ENCODE measurements at places on chromosomes 2 and 18.
A peak's percentile ranks its signal among the peaks of the same experiment; 100 is the strongest.

GRCh38 chr2:71460595-71461303 is 7.4 kb downstream of the DYSF start:
- peak; percentile 54 for DNase-seq

GRCh38 chr2:105470979-105471378 is 72.1 kb upstream of the FHL2 start:
- DNase-seq: no peak

- no peak for DNase-seq
These were observed 80.7 kb upstream of the RNF152 start for GRCh38 chr18:61973273-61974115.

DNA sequence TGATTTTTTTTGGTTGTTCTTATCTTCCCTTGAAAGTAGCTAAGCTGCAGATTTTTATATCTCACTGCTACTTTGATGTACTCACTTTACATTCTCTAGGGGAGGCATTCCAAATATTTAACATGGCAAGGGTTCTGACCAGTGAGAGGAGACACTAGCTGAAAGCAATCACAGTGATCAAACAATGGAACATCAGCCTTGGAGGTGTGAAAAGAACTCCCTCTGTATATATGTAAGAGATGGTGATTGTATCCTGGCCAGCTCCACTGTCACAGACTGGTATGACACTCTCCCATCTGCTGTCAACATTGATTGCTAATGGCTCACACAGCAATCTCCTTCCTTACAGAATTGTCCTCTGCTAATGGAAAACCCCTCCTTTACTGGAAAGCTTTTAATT is 291.7 kb upstream of the CDH19 start:
- no peak for DNase-seq

GRCh38 chr2:204172145-204172600 is 235.6 kb downstream of the ICOS start:
- DNase-seq: no peak

DNA sequence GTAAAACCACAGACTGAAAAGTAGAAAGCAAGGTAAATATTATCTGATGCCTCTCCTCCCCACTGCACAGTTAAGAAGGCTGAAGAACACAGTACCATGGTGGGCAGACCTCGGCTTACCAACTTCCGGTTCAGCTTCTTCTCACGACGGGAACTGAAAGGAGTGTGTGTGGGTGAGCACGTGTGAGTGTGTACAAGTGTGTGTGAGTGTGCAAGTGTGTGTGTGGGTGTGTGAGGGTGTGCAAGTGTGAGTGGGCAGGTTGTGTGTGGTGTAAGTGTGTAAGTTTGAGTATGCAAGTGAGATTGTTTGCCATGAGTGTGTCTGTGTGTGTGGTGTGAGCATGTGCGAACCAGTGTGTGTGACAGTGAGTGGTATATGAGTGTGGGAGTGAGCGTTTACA is 103.5 kb downstream of the ADD2 start:
- DNase-seq: no peak

DNA sequence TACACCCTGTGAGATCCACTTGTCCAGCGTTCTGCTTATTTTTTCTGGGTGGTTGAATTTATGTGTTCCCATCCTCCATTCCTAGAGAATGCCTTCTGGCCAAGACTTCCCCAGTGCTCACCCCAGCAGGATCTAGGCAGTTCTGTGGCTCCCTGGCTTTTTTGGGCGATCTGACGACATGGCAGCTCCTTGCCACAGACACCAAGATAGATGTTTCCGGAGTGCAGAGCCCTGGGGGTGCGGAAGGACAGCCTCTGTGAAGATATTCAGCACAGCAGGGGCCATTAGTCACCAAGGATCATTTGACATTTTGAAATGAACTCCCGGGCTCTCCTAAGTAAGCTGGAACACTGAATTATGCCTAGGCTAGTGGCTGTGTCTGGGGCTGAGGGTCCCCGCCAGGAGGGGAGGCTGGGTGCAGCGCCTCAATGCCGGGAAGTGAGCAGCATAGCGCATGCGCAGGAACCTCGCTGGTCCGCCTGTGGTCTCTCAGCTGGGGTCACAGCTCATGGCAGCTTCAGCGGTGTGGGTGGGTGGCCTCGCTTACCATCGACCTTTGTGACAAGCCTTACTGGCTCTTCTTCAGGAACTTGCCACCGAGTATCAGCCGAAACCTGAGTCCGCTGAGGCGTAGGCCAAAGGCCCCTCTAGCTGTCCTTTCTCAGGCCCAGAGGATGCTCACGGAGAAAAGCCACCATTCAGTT is 60.3 kb downstream of the MEX3C start:
- peak; percentile 19 for DNase-seq

GRCh38 chr18:8980496-8980895 is 122.0 kb upstream of the NDUFV2 start:
- no peak for DNase-seq

DNA sequence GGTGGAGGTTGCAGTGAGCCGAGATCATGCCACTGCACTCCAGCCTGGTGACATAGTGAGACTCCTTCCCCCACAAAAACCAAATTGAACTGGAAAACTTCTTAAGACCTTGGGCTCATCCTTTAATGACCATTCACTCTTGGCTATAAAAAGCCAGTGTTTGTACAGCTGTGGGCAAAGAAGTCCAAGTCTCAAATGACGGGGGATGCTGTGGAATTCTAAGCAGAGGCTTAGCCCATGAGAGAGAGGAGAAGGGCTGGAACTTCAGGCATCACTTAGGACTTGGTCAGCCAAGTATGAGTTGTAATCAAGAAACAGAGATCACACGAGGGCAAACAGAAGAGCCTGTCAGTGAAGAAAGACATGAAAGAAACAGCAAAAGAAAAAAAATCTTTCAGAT is 79.3 kb upstream of the POU3F3 start:
- DNase-seq: no peak

DNA sequence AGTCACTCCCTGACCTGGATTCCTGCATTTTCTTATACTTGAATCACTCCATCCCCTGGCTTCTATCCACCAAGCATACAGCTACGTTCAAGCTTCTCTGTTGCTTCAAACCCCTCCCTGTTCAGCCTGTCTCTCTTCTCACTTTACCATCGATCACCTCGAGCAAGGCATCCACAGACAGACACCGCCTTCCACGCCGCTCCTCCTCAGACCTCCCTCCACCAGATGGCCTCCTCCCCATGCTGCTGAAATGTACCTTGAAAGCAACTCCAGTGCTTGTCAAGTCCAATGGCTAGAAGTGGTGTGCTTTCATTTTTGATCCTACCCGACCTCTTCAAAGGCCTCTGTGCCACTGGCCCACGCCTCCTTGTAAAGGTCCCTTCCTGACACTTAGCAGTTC is 131.3 kb upstream of the ACAA2 start:
- DNase-seq: no peak

DNA sequence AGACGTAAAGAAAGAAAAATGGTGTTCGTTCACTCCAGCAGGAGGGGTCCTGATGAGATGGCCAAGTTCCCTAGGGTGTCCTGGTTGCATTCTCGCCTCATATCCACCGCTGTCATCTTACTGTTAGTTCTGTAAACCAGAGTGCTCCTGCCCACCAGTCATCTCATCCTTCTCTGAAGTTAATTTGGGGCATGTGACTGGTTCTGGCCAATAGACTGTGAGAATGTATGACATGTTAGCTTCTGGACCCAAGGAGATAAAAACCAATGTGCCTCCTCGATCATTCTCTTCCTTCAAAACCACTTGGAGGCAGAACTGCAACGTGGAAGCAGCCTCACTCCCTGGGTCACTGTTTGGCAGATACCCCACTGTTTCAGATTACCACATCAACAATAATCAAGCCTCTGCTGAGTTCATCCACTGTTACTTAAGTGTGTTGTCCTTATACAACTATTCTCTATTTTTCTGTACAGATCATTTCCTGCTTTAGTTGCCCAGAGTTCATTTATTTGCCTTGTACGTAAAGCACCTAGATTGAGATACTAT is 759.1 kb downstream of the TSN start:
- no peak for DNase-seq

DNA sequence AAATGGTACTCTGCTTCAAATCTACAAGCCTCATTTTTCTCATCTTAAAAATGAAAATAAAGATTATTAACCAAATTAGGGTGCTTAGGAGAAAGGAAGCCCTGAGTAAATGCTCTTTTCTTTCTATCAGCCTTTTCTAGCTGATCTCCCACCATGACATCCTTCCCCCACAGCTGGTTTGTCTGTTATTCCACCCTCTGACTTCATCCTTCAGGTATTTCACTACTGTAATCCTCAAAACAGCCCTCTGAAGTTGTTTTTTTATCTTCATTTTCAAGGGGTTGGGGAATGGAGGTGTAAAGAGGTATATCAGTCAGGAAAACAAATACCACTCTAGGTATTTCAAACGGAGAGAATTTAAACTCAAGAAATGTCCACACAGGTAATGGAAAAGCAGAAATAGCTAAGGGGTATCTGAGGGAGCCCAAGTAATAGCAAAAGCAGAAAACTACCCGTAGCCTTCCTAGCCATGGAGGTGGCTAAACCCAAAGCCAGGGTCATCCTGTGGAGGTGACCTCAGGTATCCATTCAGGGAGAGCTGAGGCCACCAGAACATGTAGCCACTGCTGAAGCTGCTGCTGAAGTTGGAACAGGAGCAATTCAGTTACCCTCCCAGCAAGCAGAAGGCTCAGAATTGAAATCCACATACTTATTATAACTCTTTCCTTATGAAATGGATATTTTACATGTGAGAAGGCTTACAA is 990.9 kb upstream of the ACVR2A start:
- peak; percentile 69 for DNase-seq

DNA sequence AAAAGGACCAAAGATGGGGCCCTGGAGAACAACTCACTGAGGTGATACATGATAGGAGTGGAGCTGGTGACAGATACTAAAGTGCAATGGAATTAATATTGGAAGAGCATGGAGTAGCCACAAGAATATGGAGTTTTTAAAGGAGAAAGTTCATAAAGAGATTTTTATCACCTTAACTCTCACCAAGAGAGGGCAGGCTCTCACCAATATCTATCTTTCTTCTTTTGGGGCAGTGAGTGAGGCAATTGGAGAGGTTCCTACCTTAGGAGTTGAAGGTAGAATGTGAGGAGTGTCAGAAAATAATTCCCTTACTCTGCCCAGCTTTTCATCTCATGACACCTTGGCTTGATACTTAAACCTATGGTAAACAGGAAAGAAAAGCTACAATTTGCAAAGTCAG is 233.7 kb upstream of the CWC22 start:
- peak; percentile 53 for DNase-seq

GRCh38 chr18:4450065-4450658 is 4.9 kb downstream of the DLGAP1 start:
- no peak for DNase-seq

- DNase-seq: peak; percentile 80
These were observed 113.6 kb downstream of the DIS3L2 start for GRCh38 chr2:232075080-232075479.

GRCh38 chr2:205169464-205169863 is 512.8 kb upstream of the NRP2 start:
- DNase-seq: no peak

- no peak for DNase-seq
These were observed 70.5 kb downstream of the VSNL1 start for GRCh38 chr2:17611036-17611435.

DNA sequence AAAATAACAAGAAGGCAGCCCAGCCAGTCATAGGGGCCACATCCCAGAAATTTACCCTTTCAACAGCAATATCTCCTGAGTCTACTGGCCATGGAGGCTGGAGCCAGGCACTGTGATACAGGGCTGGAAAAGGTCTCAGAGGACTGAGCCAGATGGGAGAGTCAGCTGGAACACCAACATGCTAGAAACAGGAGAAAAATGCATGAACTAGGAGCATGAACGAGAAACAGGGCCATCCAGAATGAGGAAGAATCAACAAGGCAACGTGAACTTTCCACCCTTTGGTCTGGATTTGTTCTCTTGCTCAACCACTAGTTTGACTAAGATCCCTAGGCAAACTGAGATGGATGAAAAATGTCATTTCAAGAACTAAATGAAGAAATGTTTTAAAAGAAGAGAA is 13.1 kb downstream of the PID1 start:
- DNase-seq: no peak

DNA sequence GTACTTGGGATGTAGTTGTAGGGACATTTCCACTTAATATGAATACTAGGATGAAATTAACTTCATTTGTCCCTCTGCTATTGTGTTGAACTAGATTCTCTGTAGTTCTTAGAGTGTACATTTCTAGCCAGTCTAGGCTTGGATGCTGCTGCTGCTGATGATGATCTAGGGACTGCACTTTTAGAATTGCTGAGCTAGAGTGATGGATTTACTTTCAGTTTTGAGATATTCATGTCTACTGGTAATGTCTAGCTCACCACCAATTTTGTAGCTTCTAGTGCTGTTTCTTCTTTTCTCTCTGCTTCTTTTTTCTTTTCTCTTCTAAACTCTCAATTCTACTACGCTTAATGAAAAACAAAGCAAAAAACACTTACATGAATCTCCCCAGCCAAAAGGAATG is 49.4 kb downstream of the MRPS9 start:
- DNase-seq: no peak

DNA sequence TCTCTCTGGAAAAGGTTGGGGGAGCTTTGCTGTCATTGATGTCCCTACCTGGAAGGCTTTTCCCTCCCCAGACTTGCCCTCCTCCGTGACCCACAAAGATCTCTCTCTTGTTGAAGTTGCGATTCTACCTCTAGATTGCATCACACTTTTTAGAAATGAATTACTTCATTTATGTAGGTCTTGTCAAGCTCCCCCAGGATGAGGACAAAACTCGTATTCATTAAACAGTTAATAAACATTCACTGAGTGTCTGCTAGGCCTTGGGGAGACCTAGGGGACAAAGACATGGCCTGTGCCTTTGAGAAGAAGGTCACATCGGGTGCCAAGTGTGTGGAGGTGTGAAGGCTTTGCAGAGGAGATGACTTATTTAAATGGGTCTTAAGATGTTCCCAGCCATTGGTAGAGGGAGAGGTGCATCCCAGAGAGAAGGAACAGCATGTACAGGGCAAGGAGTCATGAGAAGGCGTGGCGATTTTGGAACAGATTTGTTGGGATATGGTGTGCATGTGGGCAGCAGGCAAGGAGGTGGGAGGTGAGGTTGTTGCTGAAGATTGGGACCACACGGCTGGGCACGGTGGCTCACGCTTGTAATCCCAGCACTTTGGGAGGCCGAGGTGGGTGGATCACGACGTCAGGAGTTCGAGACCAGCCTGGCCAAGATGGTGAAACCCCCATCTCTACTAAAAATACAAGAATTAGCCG is 9.8 kb upstream of the YWHAQ start:
- no peak for DNase-seq

DNA sequence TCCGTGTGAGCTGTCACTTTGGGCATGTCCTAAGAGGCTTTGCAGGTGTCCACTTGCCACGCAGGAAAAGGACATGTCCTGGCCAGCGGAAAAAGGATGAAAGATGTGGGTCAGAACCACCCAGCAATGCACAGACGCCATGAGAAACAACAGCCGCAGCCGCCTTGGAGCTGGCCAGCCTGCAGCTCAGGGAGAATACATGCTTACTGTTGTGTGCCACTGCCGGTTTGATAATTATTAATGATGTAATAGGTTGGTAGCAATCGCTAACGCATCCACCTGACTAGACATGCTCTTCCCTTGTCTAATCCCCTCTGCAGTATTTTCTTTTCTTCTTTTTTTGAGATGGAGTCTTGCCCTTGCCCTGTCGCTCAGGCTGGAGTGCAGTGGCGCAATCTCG is 221.7 kb downstream of the HAUS1 start:
- no peak for DNase-seq

GRCh38 chr2:26521913-26522180 is 43.9 kb upstream of the OTOF start:
- no peak for DNase-seq

Data from ELR (cell line).